Kidney (tissue), 22 donors: ENCODE measurements at places on chromosomes 2 and 18. TPM values are rescaled to one million over a fixed set of nuclear protein-coding genes. Genes with fewer than 3 reads are reported as not detected.

The CPS1 gene
- 6.7 TPM for polyA plus RNA-seq

DNA sequence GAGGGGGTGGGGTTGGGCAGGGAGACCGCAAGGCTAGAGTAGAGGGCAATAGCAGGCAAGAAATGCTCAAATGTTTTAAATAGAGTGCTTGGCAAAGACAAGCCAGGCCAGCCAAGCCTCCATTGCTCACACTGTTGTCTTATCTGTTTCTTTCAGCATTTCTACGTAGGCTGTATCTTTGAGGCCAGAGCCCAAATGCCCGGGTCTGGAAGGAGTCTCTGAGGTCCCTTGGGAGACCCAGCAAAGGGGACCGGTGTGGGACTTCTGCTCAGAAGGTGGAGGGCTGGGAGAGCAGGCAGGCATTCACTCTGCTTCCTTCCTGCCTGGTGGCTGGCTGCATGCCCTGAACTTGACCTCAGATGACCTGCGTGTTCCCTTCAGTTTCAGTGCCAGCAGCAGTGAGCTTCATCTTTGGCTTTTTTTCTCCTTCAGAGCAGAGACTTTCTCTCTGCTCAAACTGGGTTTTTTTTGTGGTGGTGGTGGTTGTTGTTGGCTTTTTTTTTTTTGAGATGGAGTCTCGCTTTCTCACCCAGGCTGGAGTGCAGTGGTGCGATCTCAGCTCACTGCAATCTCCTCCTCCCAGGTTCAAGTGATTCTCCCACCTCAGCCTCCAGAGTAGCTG lies 13.7 kb upstream of the TET3 start:
- peak overlapping the region; percentile 1 for H3K27ac ChIP-seq
- no peaks in the 10 kb centered on the region for H3K36me3 ChIP-seq
- no peak overlapping the region for H3K4me3 ChIP-seq
- peaks cover 8% of the 10 kb centered on the region for H3K4me1 ChIP-seq

GRCh38 chr2:40418614-40419363 lies 33.1 kb downstream of the SLC8A1 start:
- DNase-seq: no peak
- no peak overlapping the region for H3K4me3 ChIP-seq
- H3K4me1 ChIP-seq: no peaks in the 10 kb centered on the region
- no peaks in the 10 kb centered on the region for H3K36me3 ChIP-seq

DNA sequence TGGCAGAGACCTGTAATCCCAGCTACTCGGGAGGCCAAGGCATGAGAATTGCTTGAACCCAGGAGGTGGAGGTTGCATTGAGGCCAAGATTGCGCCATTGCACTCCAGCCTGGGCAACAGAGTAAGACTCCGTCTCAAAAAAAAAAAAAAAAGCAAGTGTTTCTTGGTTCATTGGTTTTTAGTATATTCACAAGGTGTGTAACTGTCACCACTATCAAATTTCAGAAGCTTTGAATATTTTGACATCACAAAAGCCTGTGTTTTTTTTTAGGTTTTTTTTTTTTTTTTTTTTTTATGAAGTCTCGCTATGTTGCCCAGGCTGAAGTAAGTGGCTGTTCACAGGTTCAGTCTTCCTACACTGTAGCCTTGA lies 16.7 kb downstream of the DDX1 start:
- H3K27ac ChIP-seq: no peak overlapping the region
- H3K36me3 ChIP-seq: peaks cover 53% of the 10 kb centered on the region
- DNase-seq: no peak
- no peak overlapping the region for H3K4me3 ChIP-seq

The CPLX4 gene
- not detected for polyA plus RNA-seq

- H3K27me3 ChIP-seq: no peaks in the 10 kb centered on the region
- DNase-seq: no peak
- no peaks in the 10 kb centered on the region for H3K4me1 ChIP-seq
- H3K27ac ChIP-seq: no peak overlapping the region
These were observed 80.5 kb downstream of the HRH4 start for GRCh38 chr18:24540896-24541295.

DNA sequence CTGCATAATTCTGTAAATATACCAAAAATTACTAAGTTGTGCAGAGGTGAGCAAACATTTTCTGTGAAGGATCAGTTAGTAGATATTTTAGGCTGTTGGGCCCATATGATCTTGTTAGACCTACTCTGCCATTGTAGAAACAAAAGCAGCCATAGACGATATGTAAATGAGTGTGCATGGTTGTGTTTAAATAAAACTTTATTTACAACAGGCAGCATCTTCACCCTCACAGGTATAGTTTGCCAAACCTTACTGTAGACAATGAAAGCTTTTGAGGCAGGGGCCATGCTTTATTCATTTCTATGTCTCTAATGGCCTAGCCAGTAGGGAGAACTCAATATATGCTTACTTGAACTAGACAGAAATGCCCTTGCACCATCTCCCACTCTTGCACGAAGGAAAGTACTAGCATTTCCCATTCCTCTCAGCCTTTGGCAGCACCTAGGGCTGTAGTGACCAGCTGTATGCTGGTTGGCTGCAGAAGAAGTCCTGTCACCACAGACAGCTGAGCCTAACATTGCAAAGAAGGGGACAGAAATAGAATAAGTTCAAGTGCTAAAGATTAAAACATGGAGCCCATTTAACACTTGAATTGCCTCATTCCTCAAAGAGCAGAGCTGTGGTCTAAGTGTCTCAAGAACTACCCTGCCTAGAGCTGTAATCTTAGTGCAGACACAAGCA lies 305.1 kb upstream of the MGAT5 start:
- H3K4me1 ChIP-seq: no peaks in the 10 kb centered on the region
- no peak overlapping the region for H3K27ac ChIP-seq
- no peaks in the 10 kb centered on the region for H3K36me3 ChIP-seq
- no peaks in the 10 kb centered on the region for H3K27me3 ChIP-seq
- no peak overlapping the region for H3K4me3 ChIP-seq

The PIEZO2 gene
- polyA plus RNA-seq: 1.1 TPM

The POTEJ gene
- not detected for polyA plus RNA-seq

- DNase-seq: no peak
- no peaks in the 10 kb centered on the region for H3K36me3 ChIP-seq
- H3K27ac ChIP-seq: no peak overlapping the region
- H3K4me1 ChIP-seq: no peaks in the 10 kb centered on the region
These were observed 13.6 kb downstream of the STPG4 start for GRCh38 chr2:47141520-47141919.

DNA sequence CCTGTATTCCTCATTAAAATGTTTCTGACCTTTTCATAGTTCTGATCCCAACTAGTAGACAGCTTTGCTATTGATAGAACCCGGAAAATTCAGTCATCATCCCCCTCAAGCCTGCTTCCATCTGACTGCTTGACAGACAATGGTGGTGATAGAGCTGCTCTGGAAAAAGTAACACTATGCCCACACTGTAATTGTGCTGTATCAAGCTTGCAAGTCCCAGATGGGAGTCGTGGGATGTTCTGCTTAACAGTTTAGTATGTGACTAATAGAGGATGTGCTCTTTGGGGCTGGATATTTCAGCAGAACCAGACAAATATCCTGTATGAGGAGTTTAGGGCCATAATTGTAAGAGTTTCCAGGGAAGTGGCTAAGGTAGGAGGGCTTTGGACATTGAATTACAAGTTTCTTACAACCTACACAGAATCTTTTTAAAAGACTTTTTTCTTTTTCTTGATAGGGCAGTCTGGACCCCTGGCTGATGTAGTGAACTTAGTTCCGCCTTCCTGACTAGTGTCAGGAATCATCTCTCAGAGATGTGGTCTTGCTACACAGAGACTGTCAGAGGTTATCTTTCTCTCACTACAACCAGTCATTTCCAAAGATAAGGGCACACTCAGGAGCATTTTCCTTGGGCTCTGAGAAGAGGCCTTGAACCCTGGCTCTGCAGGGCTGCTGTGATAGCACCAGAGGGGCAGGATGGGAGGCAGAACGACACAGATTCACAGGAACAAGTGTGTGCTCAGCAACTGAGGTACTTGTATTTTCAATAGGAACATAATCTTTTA lies 158.0 kb upstream of the RBMS1 start:
- no peak overlapping the region for H3K4me3 ChIP-seq
- H3K27ac ChIP-seq: no peak overlapping the region
- no peak for DNase-seq

GRCh38 chr2:154374416-154374815 lies 324.1 kb upstream of the KCNJ3 start:
- no peak for DNase-seq
- no peaks in the 10 kb centered on the region for H3K27me3 ChIP-seq
- H3K4me1 ChIP-seq: no peaks in the 10 kb centered on the region
- H3K27ac ChIP-seq: no peak overlapping the region
- H3K36me3 ChIP-seq: no peaks in the 10 kb centered on the region
- no peak overlapping the region for H3K4me3 ChIP-seq

The GPR17 gene
- 0.39 TPM for polyA plus RNA-seq

DNA sequence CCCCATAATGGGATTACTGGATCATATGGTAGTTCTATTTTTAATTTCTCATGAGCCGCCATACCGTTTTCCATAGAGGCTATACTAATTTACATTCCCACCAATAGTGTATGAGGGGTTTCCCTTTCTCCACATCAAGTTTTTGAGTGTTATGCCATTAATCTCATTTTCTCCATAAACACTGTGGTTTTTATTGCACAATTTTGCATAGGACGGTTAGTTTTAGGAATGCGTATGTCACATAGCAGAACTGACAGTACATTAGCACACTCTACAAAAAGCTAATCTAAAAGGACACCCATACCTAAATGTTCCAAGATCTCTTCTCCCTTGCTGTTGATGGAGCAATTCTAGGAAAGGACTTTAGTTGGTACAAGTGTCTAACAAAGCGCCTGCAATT lies 32.5 kb downstream of the DARS1 start:
- H3K27me3 ChIP-seq: no peaks in the 10 kb centered on the region
- no peak overlapping the region for H3K4me3 ChIP-seq
- H3K36me3 ChIP-seq: peaks cover 4% of the 10 kb centered on the region
- H3K27ac ChIP-seq: no peak overlapping the region
- no peak for DNase-seq

- no peaks in the 10 kb centered on the region for H3K36me3 ChIP-seq
- H3K4me1 ChIP-seq: peaks cover 5% of the 10 kb centered on the region
- peak overlapping the region; percentile 97 for H3K27ac ChIP-seq
- DNase-seq: peak; percentile 64
These were observed 1.8 kb downstream of the ZCCHC2 start for GRCh38 chr18:62524440-62525200.

The SCN7A gene
- 1.9 TPM for polyA plus RNA-seq

The IHH gene
- 3.1 TPM for polyA plus RNA-seq

DNA sequence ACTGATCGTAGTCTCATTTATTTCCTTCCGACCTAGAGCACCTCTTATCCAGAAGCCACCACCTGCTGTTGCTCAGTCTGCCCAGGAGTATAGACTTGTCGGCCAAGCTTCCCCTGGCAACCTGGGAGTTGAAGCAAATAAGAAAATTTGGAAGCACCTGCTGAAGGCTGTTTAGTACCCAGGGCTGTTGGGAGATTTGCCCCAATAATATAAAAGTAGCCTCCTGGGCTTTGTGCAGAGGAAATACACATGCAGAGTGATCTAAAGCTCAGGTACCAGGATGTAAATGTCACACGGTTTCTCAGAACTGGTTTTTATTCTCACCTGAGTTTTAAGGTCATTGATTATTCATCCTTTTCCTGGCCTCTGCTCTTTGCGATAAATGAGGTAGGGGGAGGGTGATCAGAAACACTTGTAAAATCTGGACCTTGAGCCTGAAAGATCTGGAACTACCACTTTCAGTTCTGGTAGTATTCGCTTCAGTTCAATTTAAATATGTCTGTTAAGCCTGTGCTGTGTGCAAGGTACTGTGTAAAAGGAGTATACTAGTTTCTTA lies 789 bp upstream of the COX7A2L start:
- peaks cover 7% of the 10 kb centered on the region for H3K4me1 ChIP-seq
- H3K27ac ChIP-seq: peak overlapping the region; percentile 75
- DNase-seq: no peak
- H3K27me3 ChIP-seq: no peaks in the 10 kb centered on the region
- H3K4me3 ChIP-seq: peak overlapping the region; percentile 71
- H3K36me3 ChIP-seq: no peaks in the 10 kb centered on the region

- H3K4me1 ChIP-seq: peaks cover 5% of the 10 kb centered on the region
- no peaks in the 10 kb centered on the region for H3K36me3 ChIP-seq
- no peak overlapping the region for H3K27ac ChIP-seq
- H3K27me3 ChIP-seq: no peaks in the 10 kb centered on the region
These were observed 53.7 kb downstream of the SLC4A3 start for GRCh38 chr2:219680958-219681693.

DNA sequence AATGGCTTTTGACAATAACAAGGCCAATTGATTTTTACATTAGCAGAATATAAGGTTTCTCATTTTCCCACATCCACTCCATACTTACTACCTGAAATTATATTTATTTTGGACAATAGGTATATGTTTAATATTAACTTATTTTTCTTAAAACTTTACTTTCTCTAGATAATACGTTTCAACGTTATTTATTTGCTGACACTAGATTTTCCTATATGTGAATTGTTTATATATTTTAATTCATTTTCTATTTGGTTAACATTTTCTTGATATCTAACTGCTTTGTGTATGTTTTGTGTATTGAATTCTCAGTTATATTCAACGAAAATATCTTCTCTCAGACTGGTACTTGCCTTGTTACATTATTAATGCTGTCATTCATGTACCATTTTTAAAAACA lies 199.9 kb upstream of the TMEFF2 start:
- no peaks in the 10 kb centered on the region for H3K27me3 ChIP-seq
- no peak overlapping the region for H3K4me3 ChIP-seq
- DNase-seq: no peak
- no peaks in the 10 kb centered on the region for H3K4me1 ChIP-seq
- H3K36me3 ChIP-seq: no peaks in the 10 kb centered on the region
- no peak overlapping the region for H3K27ac ChIP-seq

- no peak overlapping the region for H3K4me3 ChIP-seq
- no peaks in the 10 kb centered on the region for H3K36me3 ChIP-seq
- H3K27ac ChIP-seq: no peak overlapping the region
- no peaks in the 10 kb centered on the region for H3K27me3 ChIP-seq
- no peak for DNase-seq
These were observed 144.4 kb upstream of the ITGA6 start for GRCh38 chr2:172282944-172283343.

GRCh38 chr18:78527984-78528383 lies 451.6 kb upstream of the SALL3 start:
- H3K36me3 ChIP-seq: no peaks in the 10 kb centered on the region
- no peak for DNase-seq
- H3K4me1 ChIP-seq: no peaks in the 10 kb centered on the region

DNA sequence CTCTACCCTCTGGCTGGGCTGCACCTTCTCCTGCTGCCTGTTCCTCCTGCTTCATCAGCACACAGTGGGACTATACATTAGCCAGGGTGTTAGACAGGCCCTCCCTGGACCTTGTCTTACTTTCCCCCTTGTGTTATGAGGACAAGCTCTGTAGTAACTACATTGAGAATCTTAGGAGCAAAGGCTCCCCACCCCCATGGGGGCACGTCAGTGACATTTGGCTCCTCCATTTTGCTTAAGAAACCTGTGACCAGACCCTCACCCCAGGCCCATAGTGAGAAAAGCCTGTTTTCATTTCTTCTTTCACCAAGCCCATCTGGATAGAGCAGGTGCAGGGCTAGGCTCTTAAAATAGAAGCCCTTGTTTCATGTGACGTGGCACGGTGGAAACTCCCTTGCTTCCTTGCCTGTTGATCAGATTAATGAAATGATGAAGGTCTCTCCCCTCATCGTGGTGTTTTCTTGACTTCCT lies 146.7 kb downstream of the RPIA start:
- no peak for DNase-seq
- no peaks in the 10 kb centered on the region for H3K4me1 ChIP-seq
- no peak overlapping the region for H3K4me3 ChIP-seq
- H3K27ac ChIP-seq: no peak overlapping the region

The EPAS1 gene
- polyA plus RNA-seq: 142 TPM

The POTEI gene
- polyA plus RNA-seq: not detected

- no peaks in the 10 kb centered on the region for H3K27me3 ChIP-seq
- no peak for DNase-seq
- peak overlapping the region; percentile 98 for H3K4me3 ChIP-seq
- H3K27ac ChIP-seq: no peak overlapping the region
These were observed 1.4 kb downstream of the CCT7 start for GRCh38 chr2:73235315-73236028.
